Ascending aorta (tissue), 2 donors: ENCODE measurements at places on chromosomes 7 and 10.

DNA sequence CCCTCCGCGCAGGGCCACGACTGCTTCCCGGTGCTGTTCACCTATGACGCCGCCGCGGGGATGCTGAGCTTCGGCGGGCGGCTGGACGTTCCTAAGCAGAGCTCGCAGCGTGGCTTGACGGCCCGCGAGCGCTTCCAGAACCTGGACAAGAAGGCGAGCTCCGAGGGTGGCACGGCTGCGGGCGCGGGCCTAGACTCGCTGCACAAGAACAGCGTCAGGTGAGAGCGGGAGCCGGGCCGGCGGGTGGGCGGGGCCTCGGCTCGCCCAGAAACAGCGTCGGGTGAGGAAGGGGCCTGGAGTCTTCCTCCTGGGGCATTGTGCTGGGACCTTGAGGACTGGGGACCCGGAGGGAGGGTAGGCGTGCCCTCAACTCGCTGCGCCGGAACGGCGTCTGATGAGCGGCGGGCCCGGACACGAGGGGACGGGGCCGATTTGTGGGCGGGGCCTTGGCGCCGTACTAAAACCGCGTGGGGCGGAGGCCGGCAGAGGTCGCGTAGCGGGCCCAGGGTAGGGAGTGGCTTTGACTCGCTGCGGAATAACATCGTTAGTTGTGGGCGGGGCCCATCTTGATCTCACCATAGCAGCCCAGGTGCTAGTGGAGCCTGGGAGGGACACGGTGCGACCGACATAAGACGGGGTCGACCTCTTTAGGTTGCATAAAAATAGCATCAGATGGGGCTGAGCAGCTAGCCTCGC is 15.6 kb downstream of the PDAP1 start:
- peak; percentile 89 for DNase-seq

GRCh38 chr7:116798232-116798631 is 64.2 kb upstream of the CAPZA2 start:
- no peak for DNase-seq

DNA sequence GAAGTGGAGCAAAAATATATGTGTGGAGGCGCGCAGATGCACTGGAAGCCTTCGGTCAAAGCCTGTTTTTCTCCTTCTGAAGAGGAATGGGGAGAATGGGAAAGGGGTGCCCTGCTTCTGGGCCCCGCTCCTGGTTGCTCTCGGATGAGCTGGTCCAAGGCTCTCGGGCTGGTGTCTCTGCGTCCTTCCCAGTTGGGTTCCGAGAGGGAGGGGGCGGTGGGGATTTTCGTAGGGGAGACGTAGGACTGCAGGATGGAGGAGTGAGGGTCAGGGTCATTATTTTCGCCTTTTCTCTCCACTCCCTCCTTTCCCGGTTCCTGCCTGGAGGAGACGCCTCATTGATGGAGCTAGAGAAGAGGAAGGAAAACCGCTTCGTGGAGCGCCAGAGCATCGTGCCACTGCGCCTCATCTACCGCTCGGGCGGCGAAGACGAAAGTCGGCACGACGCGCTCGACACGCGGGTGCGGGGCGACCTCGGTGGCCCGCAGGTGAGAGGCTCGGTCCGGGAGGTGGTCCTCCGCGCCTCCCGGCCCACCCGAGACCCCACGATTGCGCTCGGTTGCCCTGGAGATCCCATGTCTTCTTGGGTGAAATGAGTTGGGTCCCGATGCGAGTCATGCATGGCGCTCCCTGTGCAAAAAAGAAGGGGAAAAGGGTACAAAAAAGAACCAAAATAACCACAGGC is 790 bp downstream of the ADAM22 start:
- no peak for DNase-seq

- no peak for DNase-seq
Measured at GRCh38 chr10:78413076-78414055, 379.7 kb downstream of the RPS24 start.

DNA sequence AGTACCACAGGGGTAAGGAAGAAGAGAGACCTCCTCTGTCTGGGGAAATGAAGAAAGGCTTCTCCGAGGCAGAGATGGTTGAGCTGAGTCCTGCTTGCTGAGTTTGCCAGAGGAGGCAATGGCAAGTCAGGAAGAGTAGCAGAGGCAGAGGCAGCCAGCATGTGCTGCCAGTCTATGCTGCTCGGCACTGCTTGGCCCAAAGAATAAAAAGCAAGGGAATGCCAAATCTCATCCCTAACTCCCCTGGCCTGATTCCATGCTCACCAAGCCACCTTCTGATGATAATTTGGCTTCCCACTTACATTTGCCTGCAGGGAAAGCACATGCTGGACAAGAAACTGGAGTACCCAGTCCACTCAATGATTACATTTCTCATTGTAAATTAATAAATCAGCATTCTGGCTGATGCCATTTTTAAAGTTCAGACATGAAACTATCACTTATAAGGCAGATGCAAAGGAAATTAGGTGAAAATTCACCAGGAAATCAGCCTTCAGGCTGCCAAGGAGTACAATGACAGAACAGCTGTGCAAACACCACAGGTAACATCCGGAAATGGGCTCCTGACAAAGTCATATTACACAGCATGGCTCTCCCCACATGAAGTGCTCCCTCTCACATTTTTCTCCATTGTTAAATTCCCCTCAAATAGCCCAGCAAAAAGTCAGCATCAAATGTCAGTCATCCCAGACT is 245.9 kb downstream of the MTERF1 start:
- DNase-seq: no peak

DNA sequence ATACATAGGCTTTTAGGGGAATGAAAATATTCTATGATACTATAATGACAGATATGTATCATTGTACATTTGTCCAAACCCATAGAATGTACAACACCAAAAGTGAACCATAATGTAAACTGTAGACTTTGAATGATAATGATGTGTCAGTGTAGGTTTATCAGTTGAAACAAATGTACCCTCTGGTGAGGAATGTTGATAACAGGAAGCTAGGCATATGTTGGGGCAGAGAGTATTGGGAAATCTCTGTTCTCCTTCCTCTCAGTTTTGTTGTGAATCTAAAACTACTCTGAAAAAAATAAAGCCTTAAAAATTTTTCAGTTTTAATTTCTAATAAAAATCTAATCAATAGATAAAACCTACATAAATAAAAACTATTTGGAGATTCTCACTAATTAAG is 36.9 kb downstream of the C1GALT1 start:
- DNase-seq: no peak

- no peak for DNase-seq
Measured at GRCh38 chr7:134098072-134098471, 29.1 kb upstream of the LRGUK start.

DNA sequence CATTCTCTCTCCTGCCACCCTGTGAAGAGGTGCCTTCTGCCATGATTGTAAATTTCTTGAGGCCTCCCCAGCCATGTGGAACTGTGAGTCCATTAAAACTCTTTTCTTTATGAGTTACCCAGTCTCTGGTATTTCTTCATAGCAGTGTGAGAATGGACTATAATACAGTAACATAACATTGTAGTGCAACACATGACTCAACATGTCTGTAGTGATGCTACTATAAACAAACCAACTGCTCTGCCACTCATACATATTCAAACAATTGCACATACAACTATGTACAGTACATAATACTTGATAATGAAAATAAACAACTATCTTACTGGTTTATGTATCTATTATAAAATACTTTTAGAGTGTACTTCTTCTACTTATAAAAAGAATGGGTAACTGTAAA is 7.1 kb downstream of the ATOH7 start:
- DNase-seq: no peak

DNA sequence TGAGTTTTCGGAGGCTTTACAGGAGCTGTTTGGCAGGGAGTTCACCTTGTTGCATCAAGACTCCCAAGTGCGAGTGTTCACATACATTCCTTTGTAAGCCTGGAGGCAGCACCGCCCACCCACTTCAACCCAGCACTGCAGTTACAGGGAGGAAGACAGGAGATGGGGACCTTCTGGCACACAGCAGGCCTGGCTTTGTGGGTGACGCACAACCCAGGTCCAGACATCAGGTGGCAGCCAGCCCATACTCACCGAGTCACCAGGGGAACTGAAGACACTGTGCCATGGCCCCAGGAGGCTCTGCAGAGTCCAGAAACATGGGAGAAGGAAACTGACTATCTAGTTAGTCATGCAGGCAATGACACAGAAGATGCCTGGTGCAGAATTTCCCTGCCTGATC is 305.9 kb upstream of the RNF32 start:
- no peak for DNase-seq

GRCh38 chr7:24572016-24572392 is 1.2 kb upstream of the PALS2 start:
- no peak for DNase-seq
